ENCODE measurements at places on chromosomes 1 and 21.

DNA sequence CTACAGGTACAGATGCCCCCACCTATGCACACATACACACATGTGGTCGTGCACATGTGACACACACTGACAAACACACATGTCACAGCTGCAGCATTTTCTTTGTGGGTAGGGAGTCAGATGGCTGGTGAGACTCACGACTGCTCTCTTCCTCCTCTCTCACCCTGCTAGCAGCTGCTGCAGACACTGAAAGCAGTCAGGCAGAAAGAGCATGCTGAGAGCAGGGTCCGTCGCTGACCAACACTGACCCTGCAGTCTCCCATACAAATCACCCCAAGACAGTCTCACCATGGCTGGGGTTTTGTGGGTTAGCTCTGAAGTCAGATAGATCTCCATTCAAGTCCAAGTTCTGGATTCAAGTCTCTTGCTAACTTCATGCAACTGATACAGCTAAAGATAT, 188.3 kb downstream of the ASTN1 start:
- no peak for DNase-seq

DNA sequence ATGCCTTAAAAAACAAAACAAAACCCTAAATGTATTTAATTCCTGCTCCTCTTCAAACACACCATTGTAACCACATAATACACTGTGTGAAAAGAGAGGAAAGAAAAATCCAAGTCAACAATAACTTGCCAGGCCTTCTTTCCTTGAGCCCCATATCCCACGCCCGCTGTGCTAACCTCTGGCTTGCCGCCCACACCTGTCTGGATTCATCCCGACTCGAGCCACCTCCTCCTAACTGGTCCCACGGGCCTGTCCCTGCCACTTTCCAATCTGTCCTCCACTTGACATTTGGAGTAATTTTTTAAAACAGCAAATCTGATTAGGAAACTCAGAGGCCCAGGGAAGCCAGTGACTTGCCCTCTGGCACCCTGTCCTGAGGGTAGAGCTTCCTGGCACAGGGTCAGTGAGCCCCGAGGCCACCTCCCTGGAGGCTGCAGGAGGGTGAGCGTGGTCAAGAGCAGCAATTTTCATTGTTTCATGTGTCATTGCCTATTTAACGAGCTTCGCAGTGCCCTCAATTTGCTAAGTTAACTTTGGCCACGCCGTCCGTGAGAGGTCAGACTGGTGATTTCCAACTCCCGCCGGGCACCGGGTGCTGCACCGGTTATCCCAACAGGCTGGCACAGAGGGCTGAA, 54.1 kb downstream of the B3GALT5 start:
- no peak for DNase-seq

GRCh38 chr1:60950224-60951063, 131.9 kb upstream of the NFIA start:
- no peak for DNase-seq

DNA sequence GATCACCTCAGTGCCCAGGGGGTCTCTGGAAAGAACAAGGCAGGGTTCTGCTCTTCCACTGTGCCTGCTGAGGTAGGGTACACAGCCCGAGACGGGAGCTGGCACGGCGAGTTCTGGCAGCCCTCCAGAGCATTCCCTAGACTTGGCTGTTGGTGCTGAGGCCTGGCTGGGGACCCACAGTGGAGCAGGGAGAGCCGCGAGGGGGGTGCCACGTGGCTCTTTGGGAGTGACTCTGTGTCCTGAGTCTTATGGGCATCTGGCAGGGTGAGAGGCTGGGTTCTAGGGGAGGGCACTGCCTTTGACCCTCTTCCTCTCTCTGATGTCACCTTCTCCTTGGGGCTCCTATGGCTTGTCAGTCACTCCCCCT, 336.4 kb downstream of the CAMTA1 start:
- DNase-seq: no peak

- peak; percentile 89 for DNase-seq
Observed at GRCh38 chr1:41728403-41729202, 190.1 kb downstream of the HIVEP3 start.

DNA sequence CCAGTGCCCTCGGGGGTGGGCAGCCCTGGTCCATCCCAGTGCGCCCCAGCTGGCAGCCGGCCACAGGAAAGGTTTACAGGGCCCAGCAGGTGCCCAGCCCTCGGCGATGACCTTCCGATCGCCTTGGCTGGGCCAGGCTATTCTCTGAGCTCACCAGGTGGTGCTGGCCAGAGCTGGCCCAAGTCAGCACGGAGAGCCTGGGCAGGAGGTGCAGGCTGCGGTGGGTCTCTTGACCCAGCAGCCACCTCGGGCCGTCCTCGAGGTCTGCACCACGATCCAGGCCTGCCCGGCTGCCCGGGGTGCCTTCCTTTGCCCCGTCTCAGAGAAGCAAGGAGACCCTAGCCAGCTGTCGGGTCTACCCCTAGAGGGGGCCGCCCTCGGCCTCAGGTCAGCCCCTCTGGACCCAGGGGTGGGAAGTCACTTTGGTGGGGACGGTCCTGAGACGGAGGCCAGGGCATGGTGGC, 370 bp downstream of the PERM1 start:
- DNase-seq: no peak

- DNase-seq: peak; percentile 27
Observed at GRCh38 chr1:110605901-110606656, at the start of gene KCNA2. KCNA2 (minus strand) TSS chr1:110606358; CDS start chr1:110604782, 1,576 bp downstream.

DNA sequence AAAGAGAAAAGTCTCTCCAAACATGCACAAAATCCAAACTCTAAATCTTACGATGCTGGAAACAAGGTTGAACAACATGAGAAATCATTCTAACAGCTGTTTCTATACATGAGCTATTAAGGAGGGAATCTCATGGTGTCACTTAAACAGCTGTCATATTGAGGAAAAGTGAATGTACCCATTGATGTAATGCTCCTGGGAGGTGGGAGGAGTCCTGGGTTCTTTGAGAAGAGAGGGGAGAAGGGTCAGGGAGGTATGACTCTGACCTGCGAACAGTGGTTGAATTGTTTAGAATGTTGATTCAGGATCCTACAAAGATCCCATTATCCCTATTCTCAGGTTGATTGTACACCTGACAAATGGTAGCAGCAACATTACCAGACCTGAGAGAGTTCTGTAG, 49.3 kb downstream of the ZC3H11B start:
- DNase-seq: no peak

DNA sequence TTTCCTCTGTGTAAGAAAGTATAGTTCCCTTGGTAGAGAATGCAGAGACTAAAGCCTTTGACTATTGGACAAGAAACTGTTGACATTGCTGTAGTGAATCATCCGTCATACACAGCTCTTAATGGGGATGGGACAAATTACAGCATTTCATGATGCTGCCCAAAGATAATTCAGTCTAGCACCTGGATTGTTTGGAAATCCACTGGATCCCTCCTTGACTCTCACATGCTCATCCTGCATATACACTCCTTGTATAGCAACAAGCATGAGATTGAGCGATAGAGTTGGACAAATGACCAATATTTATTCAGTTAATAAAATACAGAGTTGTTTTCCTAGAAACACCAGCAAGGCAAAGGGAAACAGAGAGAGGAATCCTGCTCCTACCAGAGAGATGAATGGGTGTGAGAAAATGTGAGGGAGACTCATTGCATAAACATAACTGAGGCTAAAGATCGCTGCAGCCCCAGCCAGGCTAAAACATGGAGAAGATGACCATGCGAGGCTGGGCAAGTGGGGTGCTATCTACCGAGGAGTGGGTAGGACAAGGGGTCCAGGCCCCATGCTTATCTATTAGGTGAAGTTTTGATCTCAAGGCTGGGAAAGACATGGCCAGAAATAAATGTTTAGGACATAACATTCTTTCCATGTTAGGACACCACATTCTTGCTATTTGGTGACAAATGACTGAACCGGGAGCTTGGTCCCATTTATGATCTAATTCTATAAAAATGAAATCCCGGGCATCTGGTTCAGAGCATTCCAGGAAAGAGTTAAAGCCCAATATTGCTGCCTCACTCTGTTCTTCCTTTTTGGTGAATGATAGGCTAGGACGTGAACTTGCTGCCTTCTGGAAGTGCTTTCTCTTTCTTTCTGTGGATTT, 153.2 kb downstream of the TGFB2 start:
- no peak for DNase-seq

- DNase-seq: no peak
Observed at GRCh38 chr21:28439788-28440187, 552.9 kb downstream of the LTN1 start.

GRCh38 chr1:43801203-43801602, 93.9 kb downstream of the ST3GAL3 start:
- DNase-seq: no peak

DNA sequence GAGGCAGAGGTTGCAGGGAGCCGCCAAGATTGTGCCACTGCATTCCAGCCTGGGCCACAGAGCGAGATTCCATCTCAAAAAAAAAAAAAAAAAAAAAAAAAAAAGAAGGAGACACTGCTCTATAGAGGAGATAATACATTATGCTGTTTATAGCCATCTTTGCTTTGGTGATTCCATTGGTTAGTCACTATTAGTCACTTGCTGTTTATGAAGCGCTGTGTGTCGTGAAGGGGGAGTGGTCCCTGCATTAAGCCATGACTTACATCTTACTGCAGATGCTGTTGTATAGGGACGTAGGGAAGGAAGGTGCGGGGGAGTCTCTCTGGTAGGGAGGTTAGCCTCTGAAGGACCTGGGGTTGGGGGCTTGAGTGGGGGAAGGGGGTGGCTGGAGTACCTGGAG, 48.3 kb downstream of the HUNK start:
- DNase-seq: no peak

DNA sequence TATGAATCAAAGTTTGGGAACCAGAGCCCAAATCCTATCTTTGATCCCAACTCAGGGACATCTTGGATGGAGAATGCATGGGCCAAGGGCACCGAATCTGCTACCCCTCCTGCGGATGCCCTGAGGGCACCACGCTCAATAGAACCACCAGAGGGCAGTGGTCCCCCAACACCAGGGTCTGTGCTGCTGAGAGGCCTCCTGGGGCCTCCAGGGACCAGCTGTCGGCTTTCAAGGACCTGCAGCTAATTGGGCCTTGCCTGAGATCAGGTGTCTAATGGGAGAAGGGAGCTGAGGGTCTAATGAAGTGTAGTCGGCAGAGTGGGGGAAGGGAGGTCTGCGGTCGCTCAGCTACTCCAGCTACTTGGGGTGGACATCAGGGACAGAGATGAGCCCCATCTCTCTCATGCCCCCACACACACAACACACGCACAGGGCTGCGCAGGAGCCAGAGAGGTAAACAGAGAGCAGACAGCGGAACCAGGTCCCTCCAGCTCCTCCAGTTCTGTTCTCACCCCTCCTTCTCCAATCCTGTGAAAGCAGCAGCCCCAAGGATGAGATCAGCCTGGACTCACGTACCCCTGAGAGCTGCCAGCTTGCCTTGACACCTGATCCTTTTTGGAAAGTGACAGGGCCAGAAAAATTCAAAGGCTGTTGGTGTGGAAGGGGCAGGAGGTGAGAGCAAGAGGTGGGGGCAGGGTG, 34.9 kb upstream of the PPP1R15B start:
- peak; percentile 89 for DNase-seq

DNA sequence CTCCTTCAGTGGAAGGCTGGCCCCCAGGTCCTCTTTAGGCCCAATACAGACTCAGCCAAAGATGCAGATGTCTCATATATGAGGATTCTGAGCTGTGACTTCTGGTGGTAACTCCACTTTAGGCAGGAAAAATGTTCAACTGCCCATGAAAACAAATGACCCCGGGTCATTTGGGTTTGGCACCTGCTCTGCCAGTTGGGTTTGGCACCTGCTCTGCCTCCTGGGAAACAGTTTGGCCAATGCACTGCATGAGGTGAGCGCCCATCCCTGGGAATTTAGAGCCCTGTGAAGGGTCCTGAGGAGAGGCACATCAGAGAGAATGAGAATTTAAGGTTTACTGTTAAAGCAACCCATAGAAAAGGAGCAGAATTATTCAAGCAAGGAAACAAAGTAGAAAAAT, 45.3 kb downstream of the B3GALT5 start:
- no peak for DNase-seq

- no peak for DNase-seq
Observed at GRCh38 chr1:164672588-164672987, 113.6 kb downstream of the PBX1 start.

- peak; percentile 59 for DNase-seq
Observed at GRCh38 chr1:12244078-12244477, 14.2 kb downstream of the VPS13D start.

GRCh38 chr1:43246466-43247213, 23.1 kb upstream of the TMEM125 start:
- no peak for DNase-seq

DNA sequence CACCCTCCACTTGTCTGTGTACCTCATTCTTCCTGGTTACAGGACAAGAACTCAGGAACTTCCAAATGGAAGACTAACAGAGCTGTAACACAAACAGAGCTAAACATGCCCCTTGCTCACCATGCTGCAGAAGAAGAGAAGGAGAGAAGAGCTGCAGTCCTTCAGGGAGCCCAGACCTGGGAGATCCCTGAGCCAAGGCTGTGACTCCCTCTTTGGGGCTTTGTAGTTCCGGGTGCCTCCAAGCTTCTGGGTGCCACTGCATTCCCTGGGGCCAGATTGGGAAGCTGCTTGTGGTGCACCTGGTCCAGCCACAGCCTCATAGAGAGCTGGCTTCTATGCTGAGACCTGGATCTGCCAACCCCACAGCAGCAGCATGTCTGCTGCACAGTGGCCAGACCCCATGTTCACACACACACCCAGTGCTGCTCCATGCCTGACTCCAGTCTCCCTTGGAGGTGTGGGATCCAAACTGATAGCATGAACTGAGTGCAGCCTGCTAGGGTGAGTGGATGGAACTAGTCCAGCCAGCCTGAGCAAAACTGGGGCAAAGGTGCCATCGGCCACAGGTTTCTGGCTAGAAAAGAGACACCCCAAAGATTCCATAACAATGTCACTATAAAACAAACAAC, 263.0 kb upstream of the NRIP1 start:
- DNase-seq: no peak

- DNase-seq: no peak
Observed at GRCh38 chr1:166300767-166301166, 134.0 kb upstream of the FAM78B start.

GRCh38 chr1:109974191-109974590, 10.4 kb upstream of the AHCYL1 start:
- DNase-seq: no peak

GRCh38 chr1:25738499-25738898, 61.5 kb upstream of the SELENON start:
- no peak for DNase-seq

DNA sequence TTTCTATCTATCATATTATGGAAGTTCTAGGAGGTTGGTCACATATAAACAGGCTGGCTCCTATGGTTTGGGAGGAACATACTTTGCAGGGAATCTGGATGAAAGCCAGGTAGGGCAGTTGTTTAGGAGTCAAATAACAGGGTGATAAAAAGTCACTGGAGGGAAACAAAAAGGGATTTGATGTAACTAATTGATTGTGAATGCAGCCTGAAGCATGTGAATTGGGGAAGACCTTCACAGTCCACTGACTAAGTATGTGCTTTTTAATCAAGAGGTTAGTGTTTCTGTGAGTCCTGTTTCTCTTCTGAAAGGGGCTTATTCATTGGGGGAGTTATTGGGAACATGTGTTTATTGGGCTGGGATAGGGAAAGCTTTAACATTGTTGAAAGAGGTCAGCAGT, 41.3 kb downstream of the HMCN1 start:
- DNase-seq: no peak

- DNase-seq: no peak
Observed at GRCh38 chr1:86823386-86823785, 90.5 kb downstream of the SELENOF start.
